Activated T-cell treated with anti-CD3 and anti-CD28 coated beads for 48 hours (primary cell): ENCODE measurements at places on chromosomes 16 and 17.

DNA sequence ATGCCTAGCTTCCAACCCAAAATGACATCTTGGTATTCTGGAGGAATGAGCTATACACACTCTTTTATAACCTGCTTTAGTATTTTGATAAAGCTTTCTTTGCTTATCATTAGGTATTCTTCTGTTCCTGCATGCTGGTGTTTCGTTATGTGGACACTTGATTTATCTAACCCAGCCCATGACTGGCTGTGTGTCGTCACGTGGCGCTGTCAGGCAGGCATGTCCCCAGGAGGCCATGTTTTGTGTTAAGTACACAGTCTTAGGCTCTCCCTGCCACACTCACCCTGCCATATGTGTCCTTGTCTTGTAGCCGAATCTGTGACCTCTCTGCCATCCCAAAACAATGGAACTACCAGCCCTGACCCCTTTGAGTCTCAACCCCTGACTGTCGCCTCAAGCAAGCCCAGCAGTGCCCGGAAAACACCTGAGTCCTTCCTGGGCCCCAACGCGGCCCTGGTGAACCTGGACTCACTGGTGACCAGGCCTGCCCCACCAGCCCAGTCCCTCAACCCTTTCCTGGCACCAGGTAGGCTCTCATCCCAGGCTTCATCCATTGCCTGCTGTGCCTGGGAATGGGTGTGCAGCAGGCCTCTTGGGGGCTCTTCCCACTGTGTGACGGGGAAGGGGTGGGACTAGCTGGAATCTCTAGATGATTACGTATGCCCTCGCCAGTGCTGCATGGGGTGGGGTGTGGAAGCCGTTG is 30.8 kb downstream of the B9D1 start:
- no peak for DNase-seq

DNA sequence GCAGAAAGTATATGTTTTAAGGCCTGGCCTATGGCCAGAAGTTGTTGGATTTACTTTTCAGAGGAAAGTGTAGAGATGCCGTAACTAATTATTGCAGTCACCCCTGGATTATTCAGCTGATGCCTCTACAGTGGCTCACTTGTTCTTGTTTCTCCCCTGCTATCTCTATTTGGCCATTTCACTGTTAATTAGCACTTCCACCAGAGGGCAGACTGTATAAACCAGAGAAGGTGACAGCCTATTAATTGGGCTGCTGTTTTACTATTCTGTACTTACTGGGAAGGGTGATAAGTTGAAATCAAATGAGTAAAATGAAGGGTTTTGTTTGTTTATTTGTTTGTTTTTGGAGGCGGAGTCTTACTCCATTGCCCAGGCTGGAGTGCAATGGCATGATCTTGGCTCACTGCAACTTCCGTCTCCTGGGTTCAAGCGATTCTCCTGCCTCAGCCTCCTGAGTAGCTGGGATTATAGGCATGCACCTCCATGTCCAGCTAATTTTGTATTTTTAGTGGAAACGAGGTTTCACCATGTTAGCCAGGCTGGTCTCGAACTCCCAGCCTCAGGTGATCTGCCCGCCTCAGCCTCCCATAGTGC is 66.0 kb downstream of the CDK12 start:
- DNase-seq, result no peak

DNA sequence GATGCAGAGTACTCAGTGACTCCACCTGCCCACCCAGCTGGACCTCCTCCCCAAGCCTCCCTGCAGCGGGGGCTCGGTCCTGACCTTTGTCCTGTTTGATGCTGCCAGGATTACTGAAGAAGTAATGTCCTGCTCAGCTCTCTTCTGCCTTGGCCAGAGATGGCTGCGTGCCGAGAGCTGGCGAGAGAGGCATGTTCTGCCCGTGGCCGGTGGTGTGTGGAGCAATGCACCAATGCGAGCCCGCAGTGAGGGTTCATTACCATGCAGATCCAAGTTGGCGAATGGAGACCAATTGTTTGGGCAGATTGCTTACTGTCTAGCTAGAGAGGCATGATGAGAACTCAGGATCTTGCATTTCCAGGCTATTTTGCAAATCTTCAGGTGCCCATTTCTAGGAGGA is 248.9 kb downstream of the ENGASE start:
- no peak for DNase-seq

- no peak for DNase-seq
Observed at GRCh38 chr17:13153036-13153435, 135.2 kb upstream of the ELAC2 start.

DNA sequence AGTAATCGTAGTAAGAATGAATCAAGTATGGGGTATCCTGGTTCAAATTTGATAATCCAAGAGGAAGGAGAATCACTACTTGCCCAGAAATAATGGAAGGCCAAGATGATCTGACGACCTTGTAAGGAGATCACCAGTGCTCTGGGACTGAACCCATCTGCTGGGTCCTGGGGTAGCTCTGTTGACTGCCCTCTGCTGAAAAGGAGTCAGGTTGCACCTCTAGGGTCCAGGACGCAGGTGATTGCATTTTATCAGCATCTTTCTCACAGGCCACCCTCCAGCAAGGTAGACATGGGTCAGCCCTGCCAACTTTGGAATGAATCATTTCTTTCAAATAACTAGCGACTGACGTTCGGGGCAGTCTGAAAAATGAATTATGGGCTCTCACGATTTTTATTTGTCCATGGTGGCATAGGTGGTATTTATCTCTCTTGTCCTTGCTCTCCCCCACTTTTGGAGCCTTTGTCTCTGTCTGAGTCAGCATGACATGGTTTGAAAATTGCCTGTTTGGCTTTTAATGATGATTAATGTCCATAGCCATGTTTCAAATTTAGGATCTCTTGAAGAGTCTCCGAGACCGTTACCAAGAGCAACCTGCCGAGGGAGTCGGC is 163.7 kb downstream of the MSI2 start:
- no peak for DNase-seq

GRCh38 chr16:24151482-24151939 is 104.6 kb upstream of the CACNG3 start:
- no peak for DNase-seq

DNA sequence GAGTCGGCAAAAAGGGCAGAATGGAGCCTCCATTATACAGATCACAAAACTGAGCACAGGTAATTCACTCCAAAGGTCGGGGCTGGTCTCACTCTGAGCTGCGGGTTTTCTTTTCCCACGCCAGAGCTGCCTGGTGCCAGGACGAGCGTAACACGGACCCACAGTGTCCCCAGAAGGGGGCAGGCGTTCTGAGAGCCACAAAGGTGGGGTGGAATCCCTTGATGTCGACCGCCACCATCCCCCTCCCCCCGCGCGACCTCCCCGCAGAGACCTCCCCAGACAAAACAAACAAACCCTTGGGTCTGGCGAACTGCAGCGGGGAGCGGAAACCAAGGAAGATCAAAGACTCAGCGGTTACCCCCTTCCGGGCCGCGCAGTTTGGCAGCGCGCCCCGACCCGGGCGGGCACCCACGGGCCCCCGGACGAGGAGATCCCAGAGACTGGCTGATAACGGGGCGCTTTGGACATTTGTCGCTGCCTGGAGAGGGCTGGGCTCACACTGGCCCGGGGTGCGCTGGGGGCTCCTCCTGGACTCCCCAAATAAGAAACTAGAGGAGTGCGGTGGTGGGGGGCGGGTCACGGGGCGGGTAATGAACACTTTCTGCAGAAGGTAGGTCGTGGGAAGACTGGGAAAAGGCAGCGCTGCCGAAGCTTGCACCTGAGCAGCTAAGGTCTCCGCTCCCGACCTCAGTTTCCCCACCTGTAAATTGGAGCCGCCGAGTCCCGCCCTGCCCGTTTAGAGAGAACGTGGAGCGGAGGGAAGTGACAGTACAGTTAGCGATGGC is 664 bp upstream of the NKD1 start:
- peak; percentile 36 for DNase-seq

GRCh38 chr16:88500255-88500661 is 47.2 kb downstream of the ZFPM1 start:
- DNase-seq, result no peak

- no peak for DNase-seq
Observed at GRCh38 chr17:35245196-35245486, 2.3 kb downstream of the SLFN5 start.

GRCh38 chr17:77280304-77281121 is 139.7 kb downstream of the SEC14L1 start:
- no peak for DNase-seq

GRCh38 chr16:89324056-89325010 is 106.8 kb downstream of the ZNF778 start:
- DNase-seq, result peak; percentile 66

DNA sequence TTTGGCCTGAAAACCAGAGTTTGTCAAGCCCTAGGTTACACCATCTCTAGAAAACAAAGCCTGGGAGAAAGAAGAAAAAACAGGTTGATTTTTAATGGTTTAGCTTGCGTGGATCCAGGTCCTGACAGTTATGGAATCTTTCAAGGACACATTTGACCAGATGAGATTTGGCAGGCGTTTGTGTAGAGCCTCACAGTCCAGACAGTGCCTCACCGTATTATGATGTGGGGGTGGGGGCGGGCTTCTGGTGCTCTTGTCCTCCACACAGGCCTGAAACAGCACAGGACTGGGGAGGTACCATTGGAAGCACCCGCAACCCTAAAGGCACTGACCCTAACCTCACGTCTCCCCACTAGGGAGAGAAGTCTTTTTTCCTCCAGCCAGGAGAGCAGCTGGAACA is 19.6 kb downstream of the MVP start:
- no peak for DNase-seq

- no peak for DNase-seq
Observed at GRCh38 chr16:54942353-54942943, 11.8 kb downstream of the IRX5 start.

- DNase-seq, result no peak
Observed at GRCh38 chr16:58506241-58507194, 6.6 kb downstream of the NDRG4 start.

GRCh38 chr16:75317101-75317522 is 65.7 kb upstream of the BCAR1 start:
- no peak for DNase-seq

DNA sequence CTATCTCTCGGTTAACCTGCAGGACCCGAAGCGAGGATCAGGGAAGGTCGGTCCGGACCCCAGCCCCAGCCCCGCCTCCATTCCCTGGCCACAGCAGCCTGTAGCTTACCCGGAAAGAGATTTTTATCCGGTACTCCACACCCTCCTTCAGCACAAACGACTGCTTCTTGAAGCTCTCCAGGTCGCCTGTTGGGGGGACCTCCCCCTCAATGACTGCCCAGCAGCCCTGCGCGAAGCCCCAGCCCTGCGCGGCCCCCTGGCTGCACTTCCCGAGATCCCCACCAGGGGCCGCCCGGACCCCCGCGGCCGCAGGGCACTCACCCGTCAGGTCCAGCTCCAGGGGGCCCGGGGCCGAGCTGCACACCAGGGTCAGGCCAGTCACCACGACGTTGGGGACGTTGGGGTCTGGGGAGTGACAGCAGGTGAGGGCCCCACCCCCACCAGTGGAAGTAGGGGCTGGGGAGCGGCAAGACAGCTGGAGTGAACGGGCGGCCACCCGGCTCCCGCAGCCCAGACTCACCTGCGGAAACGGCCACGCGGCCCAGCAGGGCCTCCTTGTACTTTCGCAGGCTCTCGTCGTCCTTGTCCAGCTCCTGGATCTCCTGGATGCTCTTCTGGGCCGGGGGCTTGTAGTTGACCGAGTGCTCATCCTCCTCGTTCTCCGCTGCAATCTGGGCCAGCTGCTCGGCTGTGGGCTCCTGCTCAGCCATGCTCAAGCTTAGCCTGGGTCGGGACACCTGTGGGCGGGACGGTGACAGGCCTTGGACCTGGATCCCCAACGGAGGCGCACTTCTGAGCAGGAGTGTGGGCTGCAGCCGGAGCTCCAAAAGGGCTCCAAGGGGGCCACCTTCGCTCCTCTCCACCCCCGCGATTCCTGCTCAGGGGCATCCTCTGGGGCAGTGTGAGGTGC is 1.7 kb downstream of the ARHGDIA start:
- DNase-seq, result peak; percentile 51

DNA sequence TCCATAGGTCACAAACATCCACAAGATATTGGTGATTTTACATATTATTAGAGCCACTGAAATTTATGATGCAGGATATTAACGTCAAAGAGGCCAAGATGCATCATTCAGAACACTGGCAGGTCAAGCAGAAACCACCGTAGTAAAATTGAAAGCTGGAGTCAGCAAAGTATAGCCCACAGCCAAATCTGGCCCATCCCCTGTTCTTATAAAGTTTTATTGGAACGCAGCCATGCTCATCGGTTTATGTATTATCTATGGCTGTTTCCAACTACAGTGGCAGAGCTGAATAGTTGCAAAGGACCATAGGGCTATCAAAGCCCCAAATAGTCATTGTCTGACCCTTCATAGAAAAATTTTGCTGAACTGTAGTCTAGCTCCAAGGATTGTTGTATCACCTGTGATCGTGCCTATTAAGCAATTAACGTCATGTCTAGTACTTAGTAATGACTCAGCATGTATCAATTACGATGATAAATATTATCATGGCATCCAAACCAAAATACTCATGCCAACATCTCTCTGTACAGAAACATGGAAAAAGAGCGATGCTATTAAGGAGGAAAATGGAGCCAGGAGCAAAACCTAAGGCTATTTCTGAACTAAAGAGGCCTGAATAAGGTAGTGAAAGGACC is 165.6 kb downstream of the IRX3 start:
- DNase-seq, result no peak

DNA sequence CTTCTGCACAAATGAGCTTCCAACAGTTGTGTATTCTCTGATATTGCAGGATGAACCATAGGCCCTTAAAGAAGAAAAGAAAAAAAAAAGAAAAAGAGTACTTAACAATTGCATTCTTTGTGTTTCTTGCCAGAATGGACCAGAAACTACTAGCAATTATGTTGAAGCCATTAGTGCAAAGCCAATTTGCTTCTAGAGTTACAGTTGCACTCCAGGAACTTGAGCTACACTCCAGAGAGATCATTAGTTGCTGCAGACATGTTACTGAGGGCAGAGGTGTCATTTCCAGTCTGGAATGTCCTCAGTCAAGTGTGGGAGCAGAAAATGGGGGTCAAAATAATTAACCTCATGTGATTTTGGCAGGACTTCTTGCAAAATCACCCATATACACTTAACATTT is 85.6 kb upstream of the CCL2 start:
- DNase-seq, result no peak

DNA sequence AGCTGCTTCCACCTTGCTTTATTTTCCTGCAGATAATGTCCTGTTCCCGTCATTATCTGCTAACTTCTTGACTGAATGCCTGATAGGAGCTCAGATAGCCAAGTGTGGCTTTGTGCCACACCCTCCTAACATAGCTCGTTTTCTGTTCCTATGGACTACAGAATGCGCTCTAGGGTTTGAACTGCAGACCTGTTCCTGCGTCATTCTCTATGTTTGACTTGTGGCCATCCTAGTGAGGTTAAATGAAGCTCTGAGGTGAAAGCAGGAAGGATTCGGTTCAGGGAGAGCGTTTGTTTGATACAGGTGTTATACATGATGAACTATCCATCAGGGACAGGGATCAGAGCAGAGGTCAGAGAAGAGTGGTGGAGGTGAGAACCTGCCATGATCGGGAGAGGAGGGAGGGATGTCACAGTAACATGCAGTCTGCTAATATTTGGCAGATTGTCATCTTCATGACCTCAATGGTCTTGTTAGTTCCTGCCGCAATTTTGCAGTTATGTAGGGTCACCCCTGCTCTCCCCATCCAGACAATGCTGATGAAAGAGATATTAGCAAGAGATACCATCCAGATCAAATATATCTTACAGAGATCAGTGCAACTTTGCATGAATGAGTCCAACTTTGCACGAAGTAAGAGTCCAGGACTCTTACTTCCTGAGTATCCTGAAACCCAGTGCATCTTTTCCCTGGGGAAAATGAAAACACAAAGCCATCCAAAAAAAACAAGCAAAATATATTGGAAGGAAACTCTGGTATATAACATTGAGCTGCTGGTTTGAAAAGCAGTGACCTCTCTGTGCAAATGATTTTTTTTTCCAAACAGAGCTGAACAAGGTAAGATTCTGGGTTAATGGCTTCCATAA is 32.8 kb downstream of the MPHOSPH6 start:
- no peak for DNase-seq

GRCh38 chr17:34177642-34178041 is 77.4 kb upstream of the CCL2 start:
- no peak for DNase-seq
